ENCODE measurements at places on chromosomes 3 and 15.

DNA sequence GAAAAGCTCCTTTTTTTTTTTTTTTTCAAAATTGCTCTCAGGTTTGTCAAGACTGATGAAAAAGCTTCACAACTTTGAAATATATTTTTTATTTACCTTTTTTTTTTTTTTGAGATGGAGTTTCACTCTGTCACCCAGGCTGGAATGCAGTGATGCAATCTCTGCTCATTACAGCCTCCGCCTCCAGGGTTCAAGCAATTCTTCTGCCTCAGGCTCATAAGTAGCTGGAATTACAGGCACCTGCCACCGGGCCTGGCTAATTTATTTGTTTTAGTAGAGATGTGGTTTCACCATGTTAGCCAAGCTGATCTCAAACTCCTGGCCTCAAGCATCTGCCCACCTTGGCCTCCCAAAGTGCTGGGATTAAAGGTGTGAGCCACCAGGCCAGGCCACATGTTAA lies 1515.0 kb downstream of the OTOL1 start:
- DNase-seq = no peak

GRCh38 chr15:101239724-101240136 lies 12.1 kb downstream of the CHSY1 start:
- no peak for DNase-seq

GRCh38 chr15:43930079-43930478 lies 103.3 kb downstream of the WDR76 start:
- DNase-seq = no peak

GRCh38 chr3:107124885-107125284 lies 252.4 kb upstream of the CCDC54 start:
- DNase-seq = no peak

GRCh38 chr3:101780661-101781060 lies 1.6 kb downstream of the NXPE3 start:
- no peak for DNase-seq

GRCh38 chr3:113218681-113219045 lies 7.3 kb downstream of the BOC start:
- no peak for DNase-seq

DNA sequence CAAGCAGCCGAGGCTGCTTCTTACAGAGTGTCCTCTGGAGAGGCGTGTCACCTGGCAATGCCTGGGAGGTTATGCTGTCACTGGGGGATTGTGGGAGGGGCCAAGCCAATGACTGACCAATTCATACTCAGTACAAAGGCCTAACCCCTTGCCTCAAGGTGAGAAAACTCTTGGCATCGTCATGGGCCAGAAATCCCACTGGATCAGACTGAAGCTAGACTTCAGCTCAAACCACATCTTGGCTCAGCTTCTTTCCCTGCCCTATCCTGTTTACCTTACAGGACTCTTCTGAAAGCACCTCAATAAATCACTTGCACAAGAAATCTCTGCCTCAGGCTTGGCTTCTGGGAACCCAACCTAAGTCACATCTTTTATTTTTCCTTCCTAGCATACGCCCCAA lies 9.5 kb downstream of the ANAPC13 start:
- no peak for DNase-seq

DNA sequence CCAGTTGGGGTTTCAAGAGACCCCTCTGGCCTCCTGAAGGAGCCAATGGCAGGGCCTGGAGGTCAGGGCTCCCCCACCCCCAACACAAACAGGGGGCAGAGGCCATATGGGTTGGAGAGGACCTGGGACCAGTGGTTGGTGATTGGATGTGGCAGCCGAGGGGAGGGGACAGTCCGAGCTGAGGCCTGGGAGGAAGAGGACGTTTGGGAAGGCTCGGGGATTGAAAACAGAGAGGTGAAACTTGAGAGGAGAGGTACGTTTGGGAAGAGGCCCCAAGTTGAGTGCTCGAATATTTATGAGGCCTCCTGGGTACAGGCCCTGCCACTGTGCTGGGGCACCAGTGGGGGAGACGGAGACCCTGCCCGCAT lies 53.7 kb downstream of the DNAJB8 start:
- DNase-seq = no peak

GRCh38 chr3:127541320-127541719 lies 49.2 kb downstream of the TPRA1 start:
- no peak for DNase-seq

GRCh38 chr15:42121021-42121420 lies 26.7 kb upstream of the PLA2G4D start:
- DNase-seq = no peak

- DNase-seq = no peak
These were observed 16.4 kb downstream of the MYL3 start for GRCh38 chr3:46846624-46847542.

DNA sequence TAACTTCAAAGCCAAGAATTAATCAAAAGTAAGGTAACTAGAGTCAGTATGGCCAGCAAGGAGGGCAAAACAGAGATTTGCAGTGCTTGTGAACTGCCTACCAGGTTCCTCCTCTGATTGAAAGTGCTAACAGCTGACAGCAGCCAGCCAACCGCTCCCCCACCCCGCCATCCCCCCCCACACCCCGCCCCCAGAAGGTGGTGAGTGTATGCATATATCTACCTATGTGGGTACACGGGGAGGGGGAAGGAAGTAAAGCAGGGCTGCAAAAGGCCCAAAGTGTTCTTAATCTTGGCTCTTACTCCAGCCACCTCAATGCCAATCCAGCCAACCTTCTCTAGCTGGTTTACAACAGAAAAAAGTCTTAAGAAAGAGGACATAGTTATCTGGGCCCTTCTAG lies 50.7 kb downstream of the RAF1 start:
- no peak for DNase-seq

- DNase-seq = no peak
These were observed 210.8 kb upstream of the SEMA6D start for GRCh38 chr15:47506329-47507100.

DNA sequence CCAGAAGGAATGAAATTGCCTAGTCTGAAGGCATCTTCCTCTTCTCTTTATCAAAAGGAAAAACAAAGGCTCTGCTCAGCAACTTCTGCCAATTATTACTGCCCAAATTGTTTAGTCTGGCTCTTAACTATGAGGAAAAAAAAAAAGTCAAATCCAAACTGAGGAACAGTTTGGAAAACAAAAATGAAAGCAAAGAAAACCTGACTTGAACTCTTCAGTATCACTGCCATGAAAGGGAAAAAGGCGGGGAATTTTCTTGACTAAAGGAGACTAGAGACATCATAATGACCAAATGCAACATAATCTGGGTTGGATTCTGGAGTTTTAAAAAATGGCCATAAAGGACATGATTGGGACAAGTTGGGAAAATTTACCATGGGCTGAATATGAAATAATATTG lies 156.3 kb downstream of the STT3B start:
- no peak for DNase-seq

GRCh38 chr15:69808756-69809155 lies 289.0 kb downstream of the TLE3 start:
- DNase-seq = no peak

DNA sequence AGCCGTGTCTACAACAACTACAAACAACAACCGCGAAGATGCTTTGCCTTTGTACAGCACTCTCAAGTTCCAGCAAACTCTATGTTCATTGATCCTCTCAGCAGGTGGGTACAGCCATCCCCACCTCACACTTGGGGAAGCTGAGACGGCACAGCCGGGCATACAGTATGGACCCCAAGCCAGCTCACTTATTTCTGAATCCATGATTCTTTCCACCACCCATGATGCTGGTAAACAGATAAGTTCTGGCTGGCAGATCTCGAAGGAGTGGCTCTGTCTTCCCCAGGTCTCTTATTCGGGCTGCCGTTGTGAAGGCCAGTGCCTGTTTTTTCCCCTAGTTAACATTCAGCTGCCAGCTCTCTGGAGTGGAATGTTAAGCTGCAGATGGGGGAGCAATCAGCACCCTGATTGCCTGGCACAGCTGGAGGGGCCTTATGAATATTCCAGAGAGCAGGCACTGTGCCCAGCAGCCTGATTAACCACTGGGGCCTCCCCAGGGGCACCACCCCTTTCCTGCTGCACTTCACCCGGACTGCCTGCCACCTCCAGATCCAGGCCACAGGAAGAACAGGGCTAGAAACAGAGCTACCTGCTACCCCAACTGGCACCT lies 73.2 kb downstream of the CORO2B start:
- DNase-seq = no peak

- DNase-seq = no peak
These were observed 171.7 kb downstream of the NR2F2 start for GRCh38 chr15:96502196-96502595.

Measured in stimulated activated CD4-positive, alpha-beta T cell treated with anti-CD3 and anti-CD28 coated beads, Interleukin-1b, Interleukin-23, amount 100 ng/mL, for 1 hour (primary cell).